ENCODE measurements at places on chromosomes 3 and 15.

- DNase-seq = no peak
These were observed 128.4 kb upstream of the HACD2 start for GRCh38 chr3:123713211-123713610.

- no peak for DNase-seq
These were observed 394.6 kb downstream of the ZNF385D start for GRCh38 chr3:21356402-21356801.

DNA sequence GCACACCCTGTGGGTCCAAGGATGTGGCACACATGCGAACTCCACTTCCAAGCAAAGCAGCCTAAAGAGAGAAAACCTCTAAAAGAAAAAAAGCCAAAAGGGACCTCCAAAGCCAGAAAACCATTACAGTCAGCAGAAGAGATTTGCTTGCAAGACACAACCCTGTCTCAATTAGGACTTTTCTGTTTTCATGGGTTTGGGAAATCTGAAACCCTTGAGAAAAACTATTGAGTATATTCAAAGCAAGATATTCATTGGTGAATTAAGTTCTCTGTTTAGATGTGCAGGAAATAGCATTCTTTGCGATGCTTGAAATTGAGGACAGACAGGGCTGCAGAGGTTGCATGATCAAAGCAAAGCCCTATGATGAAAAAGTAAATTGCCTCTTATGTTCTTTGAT lies 10.2 kb upstream of the LDHAL6B start:
- DNase-seq = no peak

DNA sequence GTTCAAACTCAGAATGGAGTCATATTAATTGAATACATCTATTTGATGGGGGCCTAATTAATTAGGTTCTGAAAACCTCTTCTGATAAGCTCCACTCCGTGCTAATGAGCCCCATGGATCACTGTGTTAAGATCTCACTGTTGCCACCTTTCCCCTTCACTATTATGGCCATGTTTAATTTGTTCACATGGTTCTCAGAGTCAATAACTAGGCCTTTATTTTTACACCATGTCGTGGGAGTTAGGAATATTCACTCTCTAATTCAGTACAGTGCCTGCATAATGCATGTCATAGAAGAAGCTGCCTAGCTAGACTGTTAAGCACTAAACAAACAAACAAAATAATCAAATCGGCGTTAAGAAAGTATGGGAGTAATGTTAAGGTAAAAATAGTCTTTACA lies 84.9 kb downstream of the EDEM1 start:
- no peak for DNase-seq

GRCh38 chr3:189099505-189100290 lies 72.1 kb upstream of the TPRG1 start:
- DNase-seq = no peak

DNA sequence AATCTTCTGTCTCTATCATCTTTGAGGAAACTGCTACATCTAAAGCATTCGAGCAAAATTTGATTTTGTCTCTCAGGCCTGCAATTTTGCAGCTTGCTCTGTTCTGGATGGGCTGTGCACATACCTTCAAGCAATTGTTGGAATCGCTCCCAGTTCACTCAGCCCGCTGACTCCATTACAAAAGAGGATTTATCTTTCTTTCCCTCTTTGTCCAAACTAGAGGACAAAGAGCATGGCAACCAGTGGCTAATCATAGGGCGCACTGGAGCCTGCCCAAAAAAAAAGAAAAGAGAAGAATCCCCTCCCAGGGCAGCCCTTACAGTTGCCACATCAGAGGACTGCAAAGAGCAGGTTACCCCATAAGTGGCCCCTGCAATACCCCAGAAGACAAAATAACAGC lies 49.0 kb upstream of the DUT start:
- DNase-seq = no peak

DNA sequence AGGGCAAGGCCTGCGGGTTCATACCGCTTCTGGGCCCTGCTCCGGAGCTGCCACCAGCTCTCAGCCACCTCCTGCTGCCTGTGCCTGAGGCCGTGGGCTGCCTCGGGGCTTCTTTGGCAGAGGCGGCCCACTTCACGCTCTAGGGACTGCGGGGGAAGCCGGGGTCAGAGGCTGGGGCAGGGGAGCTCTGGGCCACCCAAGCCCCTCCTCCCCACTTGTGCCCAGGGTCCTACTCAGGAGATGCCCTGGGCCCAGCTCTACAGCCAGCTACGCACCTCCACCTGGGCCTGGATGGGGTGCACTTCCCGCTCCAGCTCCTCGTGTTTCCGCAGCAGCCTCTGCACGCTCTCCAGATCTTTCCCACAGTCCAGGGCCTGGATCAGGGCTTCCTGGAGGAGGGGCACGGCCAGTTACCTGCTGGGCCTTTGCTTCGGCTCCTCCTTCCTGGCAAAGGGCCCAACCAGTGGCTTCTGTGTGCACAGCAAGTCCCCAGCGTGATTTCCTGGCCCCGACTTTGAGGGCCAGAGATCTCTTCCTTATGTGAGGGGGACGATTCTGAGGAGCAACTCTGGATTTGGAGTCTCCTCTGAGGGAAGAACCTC lies 24.0 kb downstream of the PLA2G4B start:
- no peak for DNase-seq

DNA sequence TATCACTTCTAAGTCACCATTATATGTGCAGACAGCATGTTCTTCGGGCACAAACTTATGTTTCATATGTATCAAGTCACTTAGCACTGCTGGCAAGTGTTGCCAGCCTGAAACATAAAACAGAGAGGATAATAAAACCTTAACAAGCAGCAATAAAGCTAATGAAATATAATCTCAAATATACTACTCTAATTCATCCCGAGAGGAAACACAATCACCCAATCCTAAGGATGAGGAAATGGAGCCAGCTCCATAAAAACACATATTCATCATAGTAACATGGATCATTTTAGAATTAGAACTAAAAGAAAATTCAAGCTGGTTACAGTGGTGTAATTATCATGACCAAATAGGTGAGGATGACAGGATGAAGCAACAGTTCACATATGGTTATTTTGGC lies 1072.7 kb downstream of the EPHA3 start:
- no peak for DNase-seq

DNA sequence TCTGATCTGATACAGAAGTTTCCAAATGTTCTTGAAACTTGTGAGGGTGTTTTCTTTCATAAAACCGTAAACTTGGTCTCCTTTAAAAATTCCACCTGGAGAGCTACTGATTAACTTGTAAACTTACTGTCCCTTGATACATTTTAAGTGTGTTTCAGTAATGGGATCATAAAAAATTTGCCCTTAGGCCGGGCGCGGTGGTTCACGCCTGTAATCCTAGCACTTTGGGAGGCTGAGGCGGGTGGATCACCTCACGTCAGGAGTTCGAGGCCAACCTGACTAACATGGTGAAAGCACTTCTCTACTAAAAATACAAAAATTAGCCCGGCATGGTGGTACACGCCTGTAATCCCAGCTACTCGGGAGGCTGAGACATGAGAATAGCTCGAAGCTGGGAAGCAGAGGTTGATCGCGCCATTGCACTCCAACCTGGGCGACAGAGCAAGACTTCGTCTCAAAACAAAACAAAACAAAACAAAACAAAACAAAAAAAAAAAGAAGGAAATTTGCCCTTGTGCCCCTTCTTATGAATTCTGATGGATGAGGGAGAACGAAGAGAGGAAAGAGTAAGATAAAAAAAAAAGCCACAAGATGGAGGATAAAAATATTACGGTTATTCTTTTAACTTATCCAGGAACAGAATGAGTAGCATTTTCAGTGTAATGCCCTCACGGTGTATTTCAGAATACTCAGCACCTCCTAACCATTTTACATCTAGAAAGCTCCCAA lies 32.1 kb upstream of the AP4E1 start:
- DNase-seq = no peak

DNA sequence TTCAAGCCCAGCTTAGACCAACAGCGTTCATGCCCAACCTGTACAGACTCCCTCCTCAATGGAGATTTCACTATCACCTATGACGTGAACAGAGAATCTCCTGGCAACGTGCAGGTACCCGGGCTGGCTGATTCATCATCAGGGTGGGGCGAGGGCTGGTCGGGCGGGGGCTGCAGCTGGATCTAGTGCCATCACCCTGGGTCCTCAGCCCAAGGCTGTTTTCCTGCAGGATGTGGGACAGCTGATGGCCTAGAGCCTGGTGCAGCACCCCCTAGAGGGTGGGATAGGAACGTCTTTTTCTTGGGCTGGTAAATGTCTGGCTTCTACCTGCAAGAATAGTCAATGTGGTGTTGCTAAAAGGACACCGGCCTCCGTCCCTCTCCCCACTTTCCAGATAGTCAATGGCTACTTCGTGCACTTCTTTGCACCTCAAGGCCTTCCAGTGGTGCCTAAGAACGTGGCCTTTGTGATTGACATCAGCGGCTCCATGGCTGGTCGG lies 4.4 kb downstream of the ITIH3 start:
- DNase-seq = no peak

DNA sequence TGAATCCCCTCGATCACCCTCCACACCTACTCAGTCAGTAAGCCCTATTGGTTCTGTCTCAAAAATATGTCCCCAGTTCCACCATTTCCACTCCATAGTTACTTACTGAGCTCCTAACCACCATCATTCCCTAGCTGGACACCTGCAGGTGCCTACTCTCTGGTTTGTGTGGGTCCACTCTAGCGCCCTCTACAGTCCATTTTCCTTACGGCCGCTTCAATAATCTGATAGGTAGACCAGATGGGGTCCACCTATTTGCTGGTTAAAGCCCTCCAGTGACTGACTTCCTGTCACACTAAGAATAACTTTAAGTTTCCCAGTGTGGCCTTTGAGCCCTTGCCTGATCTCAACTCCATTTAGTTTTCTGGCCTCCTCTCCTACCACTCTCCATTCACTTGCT lies 5.0 kb downstream of the GXYLT2 start:
- no peak for DNase-seq

GRCh38 chr3:99396651-99397275 lies 241.6 kb upstream of the COL8A1 start:
- DNase-seq = no peak

- no peak for DNase-seq
These were observed 161.3 kb downstream of the FBLN2 start for GRCh38 chr3:13710251-13710650.

DNA sequence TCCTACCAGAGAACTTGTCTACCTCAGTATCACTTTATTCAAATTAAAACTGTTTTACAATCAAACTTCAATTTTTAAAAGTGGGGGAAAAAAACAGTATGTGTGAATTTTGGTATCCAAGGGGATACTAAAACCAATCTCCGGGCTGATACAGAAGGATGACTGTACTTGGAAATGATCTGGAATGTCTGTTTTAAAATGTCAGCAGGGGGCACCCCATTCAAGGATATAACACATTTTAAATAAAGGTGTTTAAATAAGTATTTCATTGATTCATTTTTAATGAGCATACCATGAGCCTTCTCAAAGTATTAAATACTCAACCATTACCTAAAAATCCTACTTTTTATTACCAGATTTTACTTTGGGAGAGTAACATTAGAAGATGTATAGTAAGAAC lies 67.9 kb downstream of the ULK4 start:
- peak; percentile 23 for DNase-seq

GRCh38 chr15:56356616-56357015 lies 8.6 kb upstream of the TEX9 start:
- no peak for DNase-seq

DNA sequence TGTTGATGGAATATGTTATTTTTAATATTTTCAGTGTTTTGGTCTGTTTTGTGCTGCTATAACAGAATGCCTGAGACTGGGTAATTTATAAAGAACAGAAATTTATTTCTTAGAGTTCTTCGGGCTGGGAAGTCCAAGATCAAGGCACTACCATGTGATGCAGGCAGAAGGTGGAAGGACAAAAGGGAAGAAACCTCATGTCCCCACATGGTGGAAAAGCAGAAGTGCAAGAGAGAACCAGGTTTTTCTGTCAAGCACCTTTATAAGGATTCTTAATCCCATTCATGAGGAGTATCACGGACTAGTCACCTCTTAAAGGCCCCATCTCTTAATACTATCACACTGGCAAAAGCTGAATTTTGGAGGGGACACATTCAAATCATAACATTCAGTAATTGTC lies 57.9 kb upstream of the EPHB3 start:
- no peak for DNase-seq

DNA sequence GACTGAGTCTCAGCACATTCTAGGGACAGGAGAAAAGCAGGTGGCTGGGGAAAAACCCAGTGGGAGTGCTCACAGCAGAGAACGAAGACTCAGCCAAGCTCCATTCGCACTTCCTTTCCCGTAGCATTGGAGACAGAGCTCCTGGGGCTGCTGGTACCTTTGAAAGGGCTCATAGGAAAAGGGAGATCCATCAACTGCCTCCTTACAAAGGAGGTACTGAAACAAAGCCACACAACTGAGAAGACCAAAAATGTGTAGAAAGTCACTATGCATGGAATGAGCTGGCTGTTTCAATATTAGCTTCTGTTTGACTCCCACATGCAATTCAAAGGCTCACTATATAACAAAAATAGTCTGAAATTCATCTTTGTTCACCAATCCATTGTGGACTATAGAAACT lies 16.9 kb downstream of the STIMATE start:
- no peak for DNase-seq

DNA sequence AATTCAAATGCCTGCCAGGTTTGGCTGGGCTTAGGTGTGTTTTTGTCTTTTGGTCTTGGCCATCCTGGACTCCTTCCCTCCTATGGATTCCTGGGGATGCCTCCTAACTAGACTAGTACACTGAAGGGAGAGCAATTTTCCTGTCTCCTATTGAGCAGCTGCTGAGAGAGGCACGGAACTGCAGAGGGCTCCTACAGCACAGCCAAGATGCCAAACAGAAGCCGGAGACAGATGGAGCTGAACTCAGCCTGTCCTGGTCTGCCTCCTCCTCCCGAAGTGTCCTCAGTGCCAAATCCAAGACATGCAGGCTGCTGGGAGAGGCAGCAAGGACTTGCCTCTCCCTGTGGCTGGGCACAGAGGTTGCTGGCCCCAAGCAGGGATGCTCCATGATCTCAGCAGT lies 256.6 kb upstream of the PROK2 start:
- DNase-seq = no peak

Measured in hematopoietic multipotent progenitor cell (in vitro differentiated cells).